ENCODE measurements at places on chromosomes 3 and 15. TPM values are rescaled to one million over a fixed set of nuclear protein-coding genes. Genes with fewer than 3 reads are reported as not detected.

PARP6 gene
- total RNA-seq: 71.6 TPM

EPHB1 gene
- total RNA-seq: 8.7 TPM

P2RY14 gene
- 4.9 TPM for total RNA-seq

AP3S2 gene
- 82.4 TPM for total RNA-seq

ROPN1 gene
- total RNA-seq: not detected

THAP10 gene
- 5.7 TPM for total RNA-seq

CACNA1D gene
- total RNA-seq: 25.9 TPM

ZNF148 gene
- 60.5 TPM for total RNA-seq

C3orf22 gene
- total RNA-seq: not detected

CCR3 gene
- not detected for total RNA-seq

RBPMS2 gene
- total RNA-seq: 0.93 TPM

LTK gene
- 2.3 TPM for total RNA-seq

HHLA2 gene
- total RNA-seq: not detected

PLSCR4 gene
- total RNA-seq: 46.9 TPM

SERINC4 gene
- 3.8 TPM for total RNA-seq

KCNAB1 gene
- total RNA-seq: 23.5 TPM

POU1F1 gene
- not detected for total RNA-seq

ITPKA gene
- total RNA-seq: 2.6 TPM

UNC13C gene
- 67.3 TPM for total RNA-seq

CHST13 gene
- 0.38 TPM for total RNA-seq

SCN11A gene
- total RNA-seq: 1.4 TPM

SLC51A gene
- 0.77 TPM for total RNA-seq

SLC28A1 gene
- 0.16 TPM for total RNA-seq

CATSPER2 gene
- 5.7 TPM for total RNA-seq

FAM81A gene
- total RNA-seq: 4.2 TPM

CLDN16 gene
- 0.16 TPM for total RNA-seq

KNG1 gene
- total RNA-seq: not detected
